ENCODE measurements at places on chromosomes 4 and X.

GRCh38 chrX:2698604-2699003 lies 7.5 kb downstream of the CD99 start:
- DNase-seq, result no peak

DNA sequence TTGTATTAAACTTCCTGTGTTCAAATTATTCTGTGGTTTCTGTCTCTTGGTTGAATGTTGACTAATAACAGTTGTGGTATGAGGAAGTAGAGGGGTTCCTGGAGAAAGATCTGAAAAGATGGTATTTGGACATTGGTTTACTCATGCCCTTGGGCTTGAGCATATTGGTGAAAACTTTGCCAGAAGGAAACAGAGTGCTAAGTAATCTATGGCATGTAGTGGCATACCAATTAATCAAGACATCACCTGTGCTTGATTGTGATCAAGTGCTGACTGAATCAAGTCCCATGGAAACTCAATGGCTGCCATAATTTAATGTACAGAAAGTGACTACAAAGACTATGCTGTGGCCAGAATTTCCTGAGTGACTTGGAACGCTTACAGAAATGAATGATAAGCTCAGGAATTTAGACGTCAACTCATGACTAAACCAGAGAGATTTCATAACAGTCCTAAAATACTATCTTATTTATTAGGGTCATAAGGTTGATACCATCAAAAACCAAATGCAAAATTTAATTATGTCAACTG lies 2062.9 kb downstream of the ARAP2 start:
- peak; percentile 85 for DNase-seq

DNA sequence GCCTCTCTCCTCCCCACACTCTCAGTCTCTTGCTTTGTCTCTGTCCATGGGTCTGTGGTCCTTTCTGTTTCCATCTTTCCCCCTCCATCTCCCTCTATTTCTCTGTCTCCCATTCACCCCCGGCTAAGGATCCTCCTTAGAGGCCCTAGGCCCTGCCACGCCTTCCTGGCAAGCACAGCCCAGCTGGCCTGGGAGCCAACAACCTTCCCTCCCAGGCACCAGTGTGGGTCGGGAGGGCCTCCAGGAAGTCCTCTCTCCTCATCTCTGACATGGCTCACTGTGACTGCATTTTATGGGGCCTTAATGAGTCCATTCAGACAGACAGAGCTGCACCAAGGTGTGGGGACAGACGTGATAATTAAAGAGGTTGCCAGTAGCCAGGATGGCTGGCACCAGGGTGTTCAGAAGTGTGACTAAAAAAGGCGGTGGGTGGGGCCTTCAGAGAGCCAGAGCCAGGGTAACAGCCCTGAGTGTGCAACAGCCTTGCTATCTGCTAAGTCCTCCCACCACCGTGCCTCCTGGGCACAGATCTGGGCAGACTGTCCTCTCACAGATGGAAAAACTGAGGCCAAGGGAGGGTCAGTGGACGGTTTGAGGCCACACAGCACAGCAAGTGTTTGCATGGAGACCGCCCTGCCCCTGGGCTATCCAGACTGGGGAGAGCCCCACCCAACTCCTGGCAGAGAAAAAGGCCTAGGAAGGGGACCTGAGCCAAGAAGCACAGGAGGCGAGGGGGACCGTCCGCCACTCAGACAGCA lies 31.5 kb downstream of the BLOC1S4 start:
- DNase-seq, result no peak

GRCh38 chr4:144818136-144818535 lies 172.2 kb downstream of the HHIP start:
- no peak for DNase-seq

- DNase-seq, result no peak
These were observed 28.1 kb downstream of the ANK2 start for GRCh38 chr4:113077575-113077974.

GRCh38 chr4:122577808-122578781 lies 42.8 kb downstream of the IL21 start:
- no peak for DNase-seq

GRCh38 chr4:74444891-74445642 lies at the start of gene AREG:
Gene AREG (plus strand): TSS chr4:74445136. CDS start chr4:74445346, 210 bp downstream.
- DNase-seq, result no peak

GRCh38 chr4:152763796-152764195 lies 15.7 kb downstream of the TIGD4 start:
- no peak for DNase-seq

GRCh38 chr4:124053872-124054538 lies 657.4 kb downstream of the SPRY1 start:
- no peak for DNase-seq

GRCh38 chr4:1489639-1489995 lies 83.4 kb upstream of the NKX1-1 start:
- DNase-seq, result no peak

All from skeletal muscle cell (primary cell).